ENCODE measurements at places on chromosomes 6 and 20. TPM values are rescaled to one million over a fixed set of nuclear protein-coding genes. Genes with fewer than 3 reads are reported as not detected.
A peak's percentile ranks its signal among the peaks of the same experiment; 100 is the strongest.

DNA sequence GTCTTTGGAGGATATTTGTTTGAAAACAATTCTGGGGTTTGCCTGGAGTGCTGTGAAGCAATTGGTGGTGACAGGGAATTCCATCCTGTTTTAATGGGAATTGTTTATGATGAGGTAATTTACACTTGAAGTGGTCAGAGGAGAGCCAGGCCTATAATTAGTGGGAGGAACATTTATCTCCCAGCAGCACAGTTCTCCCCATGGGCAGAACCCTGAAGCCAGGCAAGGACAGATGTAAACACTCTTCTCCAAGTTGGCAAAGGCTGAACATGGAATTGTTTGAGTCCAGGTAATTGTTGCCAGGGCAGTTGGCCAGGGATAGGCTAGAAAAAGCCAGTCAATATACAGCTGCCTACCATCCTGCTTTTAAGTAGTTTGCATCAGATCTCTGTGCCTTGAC, 789.7 kb downstream of the FRK start:
- no peak overlapping the region for H3K4me3 ChIP-seq
- no peaks in the 10 kb centered on the region for H3K27me3 ChIP-seq
- no peaks in the 10 kb centered on the region for H3K4me1 ChIP-seq
- H3K36me3 ChIP-seq: no peaks in the 10 kb centered on the region

DNA sequence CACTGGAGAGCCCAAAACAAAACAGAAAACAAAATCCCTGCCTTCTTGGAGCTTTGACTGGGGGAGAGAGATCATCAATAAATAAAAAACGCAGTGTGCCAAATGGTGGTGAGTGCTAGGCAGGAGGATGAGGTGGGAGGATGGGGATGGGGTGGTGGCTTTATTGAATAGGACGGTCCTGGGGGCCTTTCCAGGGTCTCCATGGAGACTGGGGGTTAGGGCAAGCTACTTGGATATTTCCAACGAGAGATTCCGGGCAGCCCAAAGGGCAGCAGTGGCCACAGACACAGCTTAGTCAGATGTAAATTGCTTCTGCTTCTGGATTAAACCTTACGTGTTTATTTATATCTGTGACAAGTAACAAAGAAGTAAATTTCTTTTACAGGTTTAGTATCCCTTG, 700.1 kb downstream of the QKI start:
- DNase-seq: no peak
- no peak overlapping the region for H3K27ac ChIP-seq
- no peaks in the 10 kb centered on the region for H3K27me3 ChIP-seq
- H3K4me1 ChIP-seq: peaks cover under 1% of the 10 kb centered on the region
- no peak overlapping the region for H3K4me3 ChIP-seq
- no peaks in the 10 kb centered on the region for H3K36me3 ChIP-seq

The TFB1M gene
- total RNA-seq: 25.6 TPM

DNA sequence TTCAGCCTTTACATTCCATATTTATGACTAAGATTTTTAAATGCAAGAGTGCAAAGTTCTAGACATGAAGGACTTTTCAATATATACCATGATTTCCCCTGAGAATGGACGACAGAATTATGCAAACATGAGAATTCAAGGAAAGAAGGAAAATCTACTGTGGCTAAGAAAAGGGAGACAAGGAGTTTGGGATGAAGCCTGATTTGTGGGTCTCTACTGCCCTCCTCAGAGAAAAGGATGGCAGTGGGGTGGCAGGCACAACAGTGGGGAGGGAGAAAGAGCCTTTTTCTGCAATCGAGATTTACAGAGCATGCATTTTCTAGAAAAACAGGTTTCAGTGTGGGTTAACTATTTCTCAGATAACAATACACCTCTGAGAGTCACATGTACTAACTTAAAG, 466.9 kb upstream of the NRSN1 start:
- H3K36me3 ChIP-seq: no peaks in the 10 kb centered on the region
- H3K4me1 ChIP-seq: peaks cover 7% of the 10 kb centered on the region
- DNase-seq: peak; percentile 64
- H3K4me3 ChIP-seq: no peak overlapping the region

DNA sequence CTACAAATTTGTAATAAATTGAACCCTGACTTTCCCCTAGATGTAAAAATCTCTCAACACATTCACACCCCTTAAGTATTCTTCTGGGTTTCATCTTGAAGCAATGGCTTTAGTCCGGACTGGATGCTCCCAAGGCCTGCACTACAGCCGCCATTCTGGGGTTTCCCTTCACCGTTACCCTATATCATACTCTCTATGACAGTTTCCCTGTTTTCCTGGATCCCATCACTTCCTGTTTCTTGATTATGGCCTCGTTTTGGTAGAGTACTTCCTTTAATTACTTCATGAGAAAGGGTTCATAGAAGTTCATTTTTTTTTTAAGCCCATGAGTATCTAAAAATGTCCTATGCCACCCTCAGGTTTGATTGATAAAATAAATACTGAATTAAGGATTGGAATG, 11.7 kb downstream of the FIG4 start:
- no peaks in the 10 kb centered on the region for H3K4me1 ChIP-seq
- H3K27ac ChIP-seq: no peak overlapping the region
- no peak for DNase-seq
- H3K36me3 ChIP-seq: no peaks in the 10 kb centered on the region
- H3K4me3 ChIP-seq: no peak overlapping the region

The CDH26 gene
- 1.2 TPM for total RNA-seq

GRCh38 chr6:160668589-160668988, 4.5 kb upstream of the LPA start:
- no peak overlapping the region for H3K27ac ChIP-seq
- no peak for DNase-seq
- peaks cover 18% of the 10 kb centered on the region for H3K27me3 ChIP-seq
- no peaks in the 10 kb centered on the region for H3K4me1 ChIP-seq
- H3K4me3 ChIP-seq: no peak overlapping the region
- no peaks in the 10 kb centered on the region for H3K36me3 ChIP-seq

- DNase-seq: peak; percentile 61
- H3K27ac ChIP-seq: peak overlapping the region; percentile 88
- peak overlapping the region; percentile 35 for H3K4me3 ChIP-seq
- peaks cover 25% of the 10 kb centered on the region for H3K4me1 ChIP-seq
These were observed 86.3 kb upstream of the CARMIL1 start for GRCh38 chr6:25192590-25193459.

DNA sequence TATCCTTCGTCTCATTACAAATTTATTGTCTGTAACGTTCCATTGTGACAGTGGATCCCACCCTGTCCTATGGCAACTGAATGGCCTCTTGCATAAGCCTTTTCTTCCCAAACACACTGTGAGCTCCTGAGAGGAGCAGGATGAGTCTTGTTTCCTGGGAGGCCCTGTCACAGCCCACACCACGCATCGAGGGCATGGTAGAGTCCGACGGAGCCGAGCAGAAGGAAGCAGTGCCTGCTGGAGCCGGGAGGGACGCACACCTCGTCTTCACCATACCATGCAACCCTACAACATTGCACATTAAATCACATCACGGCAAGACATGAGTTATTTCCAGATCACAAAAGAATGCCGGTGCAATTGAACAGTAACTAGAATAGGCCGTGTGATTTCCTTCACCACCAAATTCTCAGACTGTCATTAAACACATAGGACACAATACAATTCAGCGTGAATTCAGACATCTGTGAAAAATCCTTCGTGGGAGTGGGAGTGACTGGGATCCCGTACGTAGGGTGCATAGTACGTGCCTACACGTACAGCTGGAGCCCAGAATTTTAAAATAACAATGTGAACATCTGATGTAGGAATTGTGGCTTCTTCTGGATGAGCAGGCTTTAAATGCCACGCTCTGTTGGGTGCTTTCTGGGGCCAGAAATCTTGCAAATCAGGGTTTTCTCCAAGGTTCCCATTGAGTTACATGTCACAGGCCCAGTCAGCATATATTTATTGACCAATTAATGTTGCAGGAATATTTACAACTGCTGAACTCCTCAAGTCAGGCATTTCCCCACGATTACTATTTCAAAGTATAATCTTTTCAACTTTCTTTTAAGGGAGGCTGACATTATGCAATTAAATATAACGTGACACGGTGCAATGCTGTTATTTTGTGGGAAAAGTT, 201.8 kb downstream of the TTLL2 start:
- no peaks in the 10 kb centered on the region for H3K4me1 ChIP-seq
- no peak overlapping the region for H3K4me3 ChIP-seq
- peaks cover 72% of the 10 kb centered on the region for H3K27me3 ChIP-seq
- no peak for DNase-seq
- H3K27ac ChIP-seq: no peak overlapping the region
- no peaks in the 10 kb centered on the region for H3K36me3 ChIP-seq

DNA sequence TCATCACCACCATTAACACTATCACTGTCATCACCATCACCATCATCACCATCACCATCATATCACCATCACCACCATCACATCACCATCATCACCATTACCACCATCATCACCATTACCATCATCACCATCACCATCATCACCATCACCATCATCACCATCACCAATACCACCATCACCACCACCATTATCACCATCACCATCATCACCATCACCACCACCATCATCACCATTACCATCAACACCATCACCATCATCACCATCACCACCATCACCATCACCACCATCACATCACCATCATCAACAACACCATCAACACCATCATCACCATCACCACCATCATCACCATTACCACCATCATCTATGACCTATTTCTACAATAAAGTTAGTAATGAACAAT, 86.1 kb upstream of the PDE10A start:
- no peaks in the 10 kb centered on the region for H3K4me1 ChIP-seq
- no peak for DNase-seq
- no peaks in the 10 kb centered on the region for H3K27me3 ChIP-seq
- no peaks in the 10 kb centered on the region for H3K36me3 ChIP-seq

DNA sequence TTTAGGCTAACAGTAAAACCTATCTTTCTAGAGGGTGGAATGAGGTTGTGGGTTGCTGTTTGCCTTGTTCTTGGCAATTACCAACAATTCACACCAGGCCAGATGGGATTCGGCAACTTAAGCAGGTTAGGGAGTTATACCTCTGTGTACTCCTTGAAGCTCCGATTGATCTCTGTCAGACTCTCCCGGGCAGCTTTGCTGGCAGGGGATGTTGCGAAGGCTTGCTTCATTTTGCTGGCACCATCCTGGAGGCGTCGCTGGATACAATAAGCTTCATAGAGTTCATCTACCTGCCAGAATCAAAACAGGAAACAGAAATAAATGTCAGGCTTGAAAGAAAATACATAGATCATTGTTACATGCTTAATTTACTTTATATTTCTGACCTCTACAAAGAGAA, 66.4 kb upstream of the ARMH2 start:
- H3K36me3 ChIP-seq: no peaks in the 10 kb centered on the region
- H3K4me1 ChIP-seq: no peaks in the 10 kb centered on the region
- DNase-seq: no peak
- H3K4me3 ChIP-seq: no peak overlapping the region

GRCh38 chr6:129276986-129277385, 394.0 kb downstream of the LAMA2 start:
- no peaks in the 10 kb centered on the region for H3K4me1 ChIP-seq
- no peaks in the 10 kb centered on the region for H3K36me3 ChIP-seq
- no peaks in the 10 kb centered on the region for H3K27me3 ChIP-seq
- no peak overlapping the region for H3K27ac ChIP-seq

- H3K4me1 ChIP-seq: no peaks in the 10 kb centered on the region
- peak; percentile 71 for DNase-seq
- H3K27ac ChIP-seq: no peak overlapping the region
These were observed 84.4 kb downstream of the SYNE1 start for GRCh38 chr6:152552616-152553209.

The GPANK1 gene
- total RNA-seq: 14.9 TPM

The GSTA2 gene
- not detected for total RNA-seq

- DNase-seq: no peak
- no peaks in the 10 kb centered on the region for H3K27me3 ChIP-seq
- H3K4me1 ChIP-seq: no peaks in the 10 kb centered on the region
- no peak overlapping the region for H3K27ac ChIP-seq
- no peak overlapping the region for H3K4me3 ChIP-seq
- peaks cover 9% of the 10 kb centered on the region for H3K36me3 ChIP-seq
These were observed 12.9 kb downstream of the ZFP64 start for GRCh38 chr20:52178691-52179090.

GRCh38 chr6:43509984-43510826, at the start of gene LRRC73:
Gene LRRC73 (minus strand): TSS chr6:43510346. CDS start chr6:43509785, 561 bp downstream.
- peak within 1 kb of the TSS; percentile 78 for H3K4me3 ChIP-seq
- peaks cover 11% of the 10 kb centered on the region for H3K4me1 ChIP-seq
- peaks cover 9% of the 10 kb centered on the region for H3K36me3 ChIP-seq
- DNase-seq: peak; percentile 79
- H3K27me3 ChIP-seq: no peaks in the 10 kb centered on the region

The BMP6 gene
- total RNA-seq: 1.3 TPM

The TNNC2 gene
- not detected for total RNA-seq
